ENCODE measurements at places on chromosomes 3 and 15.
A peak's percentile ranks its signal among the peaks of the same experiment; 100 is the strongest.

DNA sequence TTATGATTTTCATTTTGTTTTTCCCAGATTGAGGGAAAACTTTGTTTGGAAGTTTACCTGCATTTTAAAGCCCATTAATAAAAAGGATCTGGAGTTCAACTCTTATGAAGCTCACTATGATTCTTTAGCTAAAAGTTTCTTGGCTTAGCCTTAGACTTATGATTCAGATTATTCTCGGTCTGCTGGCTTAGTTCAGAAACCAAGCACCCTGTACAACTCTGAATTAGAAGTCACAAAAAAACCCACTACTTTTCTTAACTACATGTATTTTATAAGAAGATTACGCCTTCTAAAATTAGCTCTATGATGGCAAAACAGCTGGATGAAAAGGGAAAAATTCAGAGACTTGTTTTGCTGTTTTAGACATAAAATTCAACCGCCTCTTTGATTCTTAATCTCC, 14.3 kb upstream of the DENND4A start:
- DNase-seq: no peak

DNA sequence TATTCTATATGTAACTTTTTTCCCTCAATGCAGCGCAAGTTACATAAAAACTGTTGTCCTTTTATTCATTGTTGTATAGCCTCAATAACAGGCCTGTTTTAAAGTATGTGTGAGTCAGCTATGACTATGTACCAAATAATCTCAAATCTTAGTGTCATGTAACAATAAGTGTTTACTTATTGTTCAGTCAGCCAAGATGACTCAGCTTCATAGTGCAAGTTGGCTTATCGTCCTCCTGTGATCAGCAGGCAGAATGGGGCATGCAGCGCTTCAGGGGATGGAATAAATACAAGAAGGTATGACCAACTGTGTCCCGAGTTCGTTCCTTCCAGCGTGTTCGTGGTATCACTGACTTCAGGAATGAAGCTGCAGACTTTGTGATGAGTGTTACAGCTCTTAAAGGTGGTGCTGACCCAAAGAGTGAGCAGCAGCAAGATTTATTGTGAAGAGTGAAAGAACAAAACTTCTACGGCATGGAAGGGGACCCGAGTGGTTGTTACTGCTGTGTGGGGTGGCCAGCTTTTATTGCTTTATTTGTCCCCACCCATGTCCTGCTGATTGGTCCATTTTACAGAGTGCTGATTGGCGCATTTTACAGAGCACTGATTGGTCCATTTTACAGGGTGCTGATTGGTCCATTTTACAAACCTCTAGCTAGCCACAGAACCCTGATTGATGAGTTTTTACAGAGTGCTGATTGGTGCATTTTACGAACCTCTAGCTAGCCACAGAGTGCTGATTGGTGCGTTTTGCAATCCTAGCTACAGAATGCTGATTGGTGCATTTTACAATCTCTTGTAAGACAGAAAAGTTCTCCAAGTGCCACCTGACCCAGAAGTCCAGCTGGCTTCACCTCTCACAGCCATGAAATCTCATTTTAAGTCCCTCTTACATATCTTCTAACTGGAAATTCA, 1016.0 kb downstream of the MCTP2 start:
- peak; percentile 87 for DNase-seq

GRCh38 chr15:77696871-77697270, 64.2 kb upstream of the LINGO1 start:
- no peak for DNase-seq

GRCh38 chr3:197026481-197026866, 3.1 kb downstream of the MELTF start:
- DNase-seq: no peak

DNA sequence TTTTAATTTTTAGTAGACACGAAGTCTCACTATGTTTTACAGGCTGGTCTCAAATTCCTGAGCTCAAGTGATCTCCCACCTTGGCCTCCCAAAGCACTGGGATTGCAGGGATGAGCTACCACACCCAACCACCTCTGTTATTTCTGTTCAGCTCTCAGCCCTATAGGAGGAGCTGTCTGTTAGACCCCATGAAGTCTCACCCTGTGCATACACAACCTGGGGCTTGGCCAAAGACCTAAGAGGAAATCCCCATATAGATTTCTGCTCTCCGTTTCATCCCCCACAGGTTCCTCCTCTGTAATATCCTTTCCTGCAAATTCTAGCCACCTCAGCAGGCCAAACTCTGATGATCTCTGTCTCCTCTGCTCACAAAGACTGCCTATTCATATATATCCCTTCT, 56.6 kb upstream of the CTDSPL2 start:
- DNase-seq: no peak

- no peak for DNase-seq
Measured at GRCh38 chr3:113161661-113162060, 49.7 kb upstream of the BOC start.

DNA sequence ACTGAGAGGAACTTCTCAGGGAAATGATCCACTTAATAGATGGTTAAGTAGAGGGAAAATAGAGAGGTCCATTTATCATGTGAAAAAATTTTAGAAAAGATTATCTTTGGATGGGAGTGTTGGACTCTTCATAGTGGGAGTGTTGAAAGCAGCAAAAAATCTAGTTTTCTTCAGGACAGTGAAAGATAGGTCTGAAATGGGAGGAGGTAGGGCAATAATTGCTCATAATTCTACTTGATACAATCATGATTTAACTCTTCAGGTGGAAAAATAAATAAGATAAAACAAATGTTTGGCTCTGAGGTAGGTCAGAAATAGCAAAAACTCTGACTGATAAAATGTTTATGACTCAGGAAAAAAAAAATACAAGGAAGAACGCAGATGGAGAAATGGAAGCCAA, 144.1 kb upstream of the DPH6 start:
- DNase-seq: no peak

- DNase-seq: no peak
Measured at GRCh38 chr15:35043373-35044095, 41.6 kb downstream of the NANOGP8 start.
